T-helper 2 cell (primary cell): ENCODE measurements at places on chromosomes 5 and 9.
A peak's percentile ranks its signal among the peaks of the same experiment; 100 is the strongest.

GRCh38 chr9:133428617-133429101 lies 6.5 kb downstream of the ADAMTS13 start:
- DNase-seq, result no peak

- no peak for DNase-seq
Measured at GRCh38 chr5:83441747-83442146, 29.8 kb upstream of the VCAN start.

DNA sequence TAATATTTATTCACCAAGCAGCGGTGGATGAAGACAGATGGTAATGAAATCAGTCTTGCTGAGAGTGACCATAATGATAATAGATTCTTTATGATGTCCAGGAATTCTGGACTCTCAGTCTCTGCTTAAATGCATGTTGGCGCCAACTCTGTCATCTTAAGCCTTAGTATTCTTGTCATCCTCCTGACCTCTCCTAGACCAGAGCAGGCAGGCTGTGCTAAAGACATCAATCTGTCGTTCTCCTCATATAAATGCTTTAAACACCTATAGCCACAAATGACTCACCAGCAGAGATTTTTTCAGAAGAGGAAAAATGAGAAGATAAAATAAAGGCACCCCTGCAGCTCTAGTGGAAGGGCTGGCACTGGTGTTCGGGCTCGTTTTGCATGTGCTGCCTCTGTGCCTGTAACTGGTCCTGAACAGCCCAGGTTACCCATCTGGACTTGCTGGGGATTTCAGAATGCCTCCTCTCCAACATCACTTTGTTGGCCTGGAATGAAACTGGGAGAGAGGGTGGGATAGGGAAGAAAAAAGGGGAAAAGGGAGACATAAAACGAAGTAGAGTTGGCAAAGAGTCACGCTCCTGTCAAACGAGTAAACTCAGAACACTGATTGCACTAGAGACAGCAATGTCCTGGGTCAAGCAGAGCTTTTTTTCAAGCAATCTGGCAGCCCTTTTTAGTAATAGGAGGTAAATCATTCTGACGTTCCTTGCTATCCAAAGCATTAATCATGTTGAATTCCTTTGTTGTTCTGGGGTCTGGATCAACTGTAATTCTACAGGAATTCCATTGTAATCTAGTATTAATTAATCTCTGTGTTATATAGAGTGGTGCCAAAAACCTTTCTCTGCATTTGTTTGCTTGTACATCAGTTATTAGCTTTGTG lies 195.5 kb upstream of the CLINT1 start:
- DNase-seq, result no peak

DNA sequence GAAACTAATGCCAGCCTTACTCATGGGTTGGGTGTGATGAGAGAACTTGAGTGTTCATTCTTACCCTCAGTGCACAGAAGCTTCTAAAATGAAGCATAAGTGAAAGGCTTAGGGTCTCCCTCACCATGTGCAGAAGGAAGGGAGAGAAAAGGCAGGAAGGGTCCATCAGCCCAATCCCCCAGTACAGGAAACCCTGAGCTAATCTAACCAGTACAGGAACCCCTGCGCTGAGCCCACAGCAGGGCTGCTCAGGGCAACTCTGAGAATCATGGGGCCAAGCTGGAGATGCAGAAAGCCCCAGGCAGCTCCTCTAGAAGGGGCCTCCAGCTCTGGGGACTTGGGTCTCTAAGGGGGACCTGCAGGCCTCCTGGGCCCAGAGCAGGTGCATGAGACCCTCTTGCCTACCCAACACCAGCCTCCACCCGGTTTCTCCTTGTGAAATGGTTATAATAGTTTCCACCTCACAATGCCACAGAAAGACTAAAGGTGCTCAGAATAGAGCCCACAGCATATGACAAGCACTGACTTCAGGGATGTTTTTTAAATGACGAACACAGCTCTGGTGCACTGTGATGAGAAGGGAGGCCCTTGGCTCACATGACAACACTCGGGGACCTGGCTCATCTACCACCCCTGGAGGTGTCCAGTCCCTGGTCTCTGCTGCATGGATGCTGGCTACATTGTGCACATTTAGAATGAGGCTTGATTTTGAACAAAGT lies 190.1 kb downstream of the ACTL7B start:
- DNase-seq, result no peak

GRCh38 chr5:94932259-94932658 lies 313.8 kb downstream of the SLF1 start:
- no peak for DNase-seq

DNA sequence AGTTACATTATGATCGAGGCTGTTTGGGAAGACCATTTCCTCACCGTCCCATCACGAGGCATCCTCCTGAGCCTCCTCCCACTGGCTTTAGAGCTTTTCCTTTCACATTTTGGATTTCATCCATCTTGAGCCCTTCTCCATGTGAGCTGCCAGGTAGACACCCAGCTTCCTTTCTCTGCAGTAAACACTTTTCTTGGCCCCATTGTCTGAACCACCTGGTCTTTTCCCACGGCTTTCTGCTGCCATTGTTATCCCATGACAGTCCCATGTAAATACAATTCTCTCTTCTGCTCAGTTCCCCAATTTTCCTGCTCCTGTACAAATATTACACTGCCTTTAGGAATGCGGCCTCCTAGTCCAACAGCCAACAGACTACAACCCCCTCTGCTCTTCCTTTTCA lies 24.1 kb downstream of the UBE2QL1 start:
- no peak for DNase-seq

DNA sequence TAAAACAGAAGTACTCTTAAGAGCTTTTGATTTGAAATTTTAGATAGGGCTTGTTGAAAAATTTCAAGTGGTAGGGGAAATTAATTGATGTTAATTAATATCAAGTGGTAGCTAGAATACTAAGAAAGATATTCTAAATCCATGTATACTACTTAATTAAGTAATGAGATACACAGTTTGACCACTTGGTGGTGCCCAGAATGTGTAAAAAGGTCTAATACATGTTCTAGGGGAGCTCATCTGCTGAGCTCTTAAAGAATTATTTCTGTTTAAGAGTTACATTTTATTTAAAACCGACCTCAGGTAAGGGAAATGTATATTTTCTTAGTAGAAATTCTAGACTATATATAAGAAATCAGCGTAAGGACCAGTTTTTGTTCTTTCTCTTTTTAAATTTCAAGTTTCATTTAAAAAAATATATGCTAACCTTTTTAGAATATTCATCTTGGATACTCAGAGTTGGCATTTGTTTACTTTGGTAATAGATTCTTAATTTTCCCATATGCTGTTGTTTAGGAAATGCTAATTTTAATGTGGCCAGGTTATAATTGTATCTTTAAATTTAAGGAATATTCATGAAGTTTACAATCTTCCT lies 61.5 kb downstream of the LNPEP start:
- no peak for DNase-seq

DNA sequence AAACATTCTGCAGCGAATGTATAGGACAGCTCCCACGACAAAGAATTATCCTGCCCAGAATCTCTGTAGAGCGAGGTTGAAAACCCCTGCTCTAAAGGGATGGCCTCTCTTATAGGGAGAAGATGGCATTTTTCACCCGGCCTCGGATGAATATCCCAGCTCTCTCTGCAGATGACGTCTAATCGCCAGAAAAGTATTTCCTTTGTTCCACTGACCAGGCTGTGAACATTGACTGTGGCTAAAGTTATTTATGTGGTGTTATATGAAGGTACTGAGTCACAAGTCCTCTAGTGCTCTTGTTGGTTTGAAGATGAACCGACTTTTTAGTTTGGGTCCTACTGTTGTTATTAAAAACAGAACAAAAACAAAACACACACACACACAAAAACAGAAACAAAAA lies 17.4 kb upstream of the RARS1 start:
- DNase-seq, result no peak

GRCh38 chr5:107968406-107968843 lies 297.7 kb upstream of the EFNA5 start:
- no peak for DNase-seq

DNA sequence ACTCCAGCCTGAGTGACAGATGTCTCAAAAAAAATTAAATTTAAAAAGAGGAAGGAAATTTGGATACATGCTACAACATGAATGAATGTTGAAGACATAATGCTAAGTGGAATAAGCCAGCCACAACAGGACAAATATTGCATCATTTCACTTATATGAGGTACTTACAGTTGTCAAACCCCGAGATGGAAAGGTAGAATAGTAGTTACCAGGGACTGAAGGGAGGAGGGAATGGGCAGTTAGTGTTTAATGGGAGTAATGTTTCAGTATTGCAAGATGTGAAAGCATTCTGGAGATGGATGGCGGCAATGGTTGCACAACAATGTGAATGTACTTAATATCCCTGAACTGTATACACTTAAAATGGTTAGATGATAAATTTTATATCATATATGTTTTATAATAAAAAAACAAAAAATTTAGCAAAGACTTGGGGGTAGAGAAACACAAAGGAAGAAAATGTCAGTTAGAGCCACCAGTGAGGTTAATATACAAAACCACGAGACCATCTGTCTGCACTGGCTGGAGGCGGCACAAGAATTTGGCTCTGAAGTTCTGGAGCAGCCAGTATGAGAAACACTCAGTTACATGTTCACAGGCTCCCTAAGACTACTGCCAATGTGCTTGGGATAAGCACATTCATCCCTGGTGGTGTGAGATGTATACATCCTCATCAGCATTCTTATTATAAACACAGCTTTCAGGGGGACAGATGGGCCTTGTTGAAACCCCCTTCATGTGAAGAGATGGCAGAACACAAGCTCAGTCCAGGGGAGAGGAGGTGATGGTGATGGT lies 37.0 kb upstream of the RPS23 start:
- DNase-seq, result no peak

DNA sequence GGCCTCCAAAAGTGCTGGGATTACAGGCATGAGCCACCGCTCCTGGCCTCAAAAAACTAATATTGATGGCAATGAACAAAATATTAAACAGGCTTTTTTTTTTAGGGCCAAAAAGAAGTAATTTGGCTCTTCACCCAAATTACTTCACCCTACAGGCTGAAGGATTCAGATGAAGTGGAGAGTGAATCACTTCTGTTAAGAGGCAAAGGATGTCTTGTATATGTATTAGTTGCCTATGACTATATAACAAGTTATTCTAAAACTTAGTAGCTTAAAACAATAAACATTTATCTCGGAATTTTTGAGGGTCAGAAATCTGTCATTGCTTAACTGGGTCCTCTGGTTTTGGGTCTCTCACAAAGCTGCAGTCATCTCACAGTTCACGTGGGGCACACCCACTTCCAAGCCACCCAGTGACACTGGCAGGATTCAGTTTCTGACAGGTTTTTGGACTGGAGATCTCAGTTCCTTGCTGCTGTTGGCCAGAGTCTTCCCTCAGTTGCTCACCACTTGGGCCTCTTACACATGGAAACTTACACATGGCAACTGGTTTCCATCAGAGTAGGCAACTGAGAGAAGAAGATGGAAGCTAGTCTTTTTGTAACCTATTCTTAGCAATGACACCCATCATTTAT lies 66.7 kb downstream of the IQGAP2 start:
- no peak for DNase-seq

- DNase-seq, result no peak
Measured at GRCh38 chr5:140398379-140398811, 3.2 kb upstream of the ANKHD1 start.

GRCh38 chr5:135372654-135373381 lies 26.2 kb downstream of the MACROH2A1 start:
- peak; percentile 58 for DNase-seq

- DNase-seq, result no peak
Measured at GRCh38 chr5:150263375-150263775, 26.2 kb downstream of the CAMK2A start.

DNA sequence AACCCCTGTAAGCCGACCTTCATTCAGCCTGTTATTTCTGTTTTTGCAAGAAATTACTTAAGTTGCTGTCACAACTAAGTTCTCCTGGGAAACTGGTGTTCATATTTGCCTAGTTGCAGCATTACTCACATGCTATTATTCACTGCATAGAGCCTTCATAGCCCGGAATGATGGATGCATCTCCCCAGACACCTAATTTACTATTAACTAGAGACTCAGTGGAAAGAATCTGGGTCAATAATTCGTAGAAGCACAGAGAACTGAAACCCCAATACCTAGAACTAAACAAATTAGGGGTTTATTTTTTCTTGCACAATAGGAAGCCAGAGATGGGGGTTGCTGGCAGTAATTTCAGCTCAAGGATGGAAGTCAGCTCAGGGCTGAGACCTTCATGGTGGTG lies 45.7 kb upstream of the FAM170A start:
- no peak for DNase-seq

DNA sequence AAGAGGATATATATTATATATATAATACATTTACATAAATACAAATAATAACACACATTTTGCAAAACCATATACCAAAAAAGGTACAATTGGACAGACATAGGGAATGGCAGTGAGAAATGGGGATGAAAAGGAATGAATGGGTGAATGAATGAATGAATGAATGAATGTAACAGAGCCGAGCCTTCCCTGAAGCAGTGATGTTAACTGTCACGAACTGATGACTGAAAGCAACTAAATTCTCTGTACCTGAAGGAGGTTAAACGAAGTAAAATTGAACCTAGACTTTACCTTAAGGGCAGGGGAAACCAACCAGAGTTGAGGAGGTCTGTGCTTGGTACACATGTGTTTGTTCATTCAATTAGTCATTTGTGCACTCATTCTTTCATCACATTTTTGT lies 169.6 kb upstream of the TBC1D2 start:
- no peak for DNase-seq

DNA sequence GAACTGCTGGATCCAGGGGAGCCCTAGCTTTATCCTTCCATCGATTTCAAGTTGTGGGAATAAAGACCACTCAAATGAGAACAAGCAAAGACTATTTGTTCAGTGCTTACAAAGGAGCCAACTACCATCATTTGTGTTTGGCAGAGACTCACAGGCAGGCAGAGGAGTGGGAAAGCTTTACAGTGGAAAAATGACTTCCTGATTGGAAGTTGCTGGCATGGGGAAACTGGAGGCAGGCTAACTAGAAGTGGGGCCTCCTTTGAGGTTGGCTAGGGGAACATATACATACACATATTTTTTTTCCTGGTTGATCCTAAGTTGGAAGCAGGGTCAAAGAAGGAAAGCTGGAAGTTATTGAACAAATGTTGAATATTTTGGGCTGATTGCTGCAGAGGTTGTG lies 121.7 kb downstream of the ACTBL2 start:
- no peak for DNase-seq

- no peak for DNase-seq
Measured at GRCh38 chr5:172739375-172739774, 31.6 kb downstream of the DUSP1 start.

GRCh38 chr9:78678877-78679276 lies 382.0 kb downstream of the PSAT1 start:
- DNase-seq, result no peak

- no peak for DNase-seq
Measured at GRCh38 chr5:116084287-116084691, 536 bp upstream of the COMMD10 start.

DNA sequence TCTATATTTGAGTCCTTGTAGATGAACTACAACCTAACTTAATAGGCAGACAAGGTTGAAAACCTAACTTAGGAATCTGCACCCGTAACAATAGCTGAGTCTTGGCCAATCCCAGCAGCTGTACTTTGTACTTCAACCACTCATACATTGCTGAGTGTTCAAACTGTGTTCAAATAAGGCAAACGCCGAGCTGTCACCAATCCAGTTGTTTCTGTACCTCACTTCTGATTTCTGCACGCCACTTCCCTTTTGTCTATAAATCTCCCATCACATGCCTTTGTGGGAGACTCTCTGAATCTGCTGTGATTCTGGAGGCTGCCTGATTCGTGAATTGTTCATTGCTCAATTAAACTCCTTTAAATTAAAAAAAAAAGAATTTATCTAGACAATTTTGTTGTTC lies 167.8 kb upstream of the TUT7 start:
- no peak for DNase-seq

GRCh38 chr5:1017056-1017455 lies 8.5 kb downstream of the NKD2 start:
- no peak for DNase-seq
